ENCODE measurements at places on chromosomes 6 and 20.

DNA sequence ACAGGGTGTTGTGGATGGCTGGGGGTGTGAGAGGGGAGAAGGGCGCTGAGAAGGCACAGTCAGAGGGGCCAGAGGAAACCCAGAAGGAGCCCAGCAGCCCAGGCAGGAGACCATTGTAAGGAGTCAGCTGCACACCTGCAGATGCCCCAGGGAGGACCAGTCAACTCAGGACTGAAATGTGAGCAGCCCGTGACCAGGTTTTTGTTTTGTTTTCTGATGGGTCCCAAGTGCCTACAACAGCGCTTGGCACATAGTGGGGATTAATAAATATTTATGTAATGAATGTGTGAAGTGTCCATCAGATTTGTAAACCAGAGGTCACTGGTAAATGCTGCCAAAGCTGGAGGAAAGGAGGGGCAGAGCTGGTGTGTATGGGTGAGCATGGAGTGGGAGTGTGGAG is 30.2 kb downstream of the TRAM2 start:
- no peak for DNase-seq

- DNase-seq: no peak
Observed at GRCh38 chr6:110517034-110517433, 40.6 kb upstream of the SLC22A16 start.

DNA sequence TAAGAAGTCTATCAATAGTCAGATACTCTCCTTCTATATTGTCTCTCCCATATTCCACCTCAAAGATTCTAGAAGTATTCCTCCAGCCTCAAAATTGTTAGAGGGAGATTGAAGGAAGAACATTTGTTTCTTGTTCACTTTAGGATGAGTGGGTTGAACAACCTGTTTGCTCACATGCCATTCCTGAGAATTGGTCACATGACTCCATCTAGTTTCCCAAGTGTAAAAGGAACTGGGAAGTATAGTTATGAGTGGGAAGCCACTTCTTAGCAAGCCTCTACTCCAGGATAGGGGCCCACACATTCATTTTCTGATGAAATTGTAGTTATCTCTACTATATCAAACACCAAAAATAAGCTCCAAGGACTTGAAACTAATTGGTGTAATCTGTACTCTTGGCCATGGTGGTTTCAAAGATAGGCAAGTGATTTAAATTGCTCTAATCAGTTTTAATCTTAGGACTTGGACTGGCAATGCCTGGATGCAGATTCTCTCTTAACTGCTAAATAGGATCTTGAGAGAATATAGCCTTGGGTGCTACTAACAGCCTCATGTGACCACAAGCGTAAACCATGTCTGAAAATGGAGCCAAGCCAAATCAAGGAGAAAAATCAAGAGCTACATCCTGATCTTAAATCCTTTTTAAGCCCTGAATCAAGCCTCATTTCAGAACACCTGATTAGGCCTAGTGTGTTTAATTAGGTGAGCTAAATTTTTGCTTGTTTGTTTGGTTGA is 758.7 kb upstream of the MAN1A1 start:
- DNase-seq: no peak

DNA sequence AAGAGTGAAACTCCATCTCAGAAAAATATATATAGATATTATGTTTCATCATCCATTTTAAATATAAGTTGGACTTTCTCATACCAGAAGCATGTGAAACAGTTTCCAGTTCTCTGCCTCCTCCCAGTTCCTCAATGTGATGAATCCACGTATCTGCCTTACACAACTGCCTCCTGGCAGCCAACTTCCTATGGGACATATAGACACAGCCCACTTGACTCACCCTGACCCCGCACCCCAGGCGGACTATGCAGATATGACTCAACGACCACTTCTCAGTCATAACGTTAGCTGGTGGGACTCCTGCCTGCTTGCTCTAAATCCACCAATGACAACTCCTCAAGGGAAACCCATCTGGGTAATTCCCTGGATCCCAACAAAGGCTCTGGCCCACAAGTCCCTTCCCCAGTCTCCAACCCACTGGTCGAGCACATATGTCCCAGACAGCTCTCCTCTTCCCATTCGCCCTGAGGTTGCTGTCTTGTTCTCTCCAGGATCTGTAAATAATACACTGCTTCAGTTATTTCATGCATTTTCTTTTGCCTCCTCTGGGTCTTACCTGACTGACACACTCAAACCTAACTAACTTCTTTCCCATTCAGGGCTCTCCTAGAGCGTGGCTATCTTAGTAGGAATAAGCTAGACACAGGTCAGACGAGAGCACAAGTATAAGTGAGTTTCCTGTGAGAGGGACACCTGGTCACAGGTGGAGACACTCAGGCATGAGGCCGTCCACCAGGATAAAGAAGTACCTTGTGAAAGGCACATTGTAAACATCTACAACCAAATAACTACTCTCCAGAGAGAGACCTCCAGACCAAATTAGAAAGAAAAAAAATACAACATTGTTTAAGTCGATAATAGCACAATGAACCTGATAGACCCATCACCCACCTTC is 548.5 kb downstream of the CD83 start:
- DNase-seq: peak; percentile 44

DNA sequence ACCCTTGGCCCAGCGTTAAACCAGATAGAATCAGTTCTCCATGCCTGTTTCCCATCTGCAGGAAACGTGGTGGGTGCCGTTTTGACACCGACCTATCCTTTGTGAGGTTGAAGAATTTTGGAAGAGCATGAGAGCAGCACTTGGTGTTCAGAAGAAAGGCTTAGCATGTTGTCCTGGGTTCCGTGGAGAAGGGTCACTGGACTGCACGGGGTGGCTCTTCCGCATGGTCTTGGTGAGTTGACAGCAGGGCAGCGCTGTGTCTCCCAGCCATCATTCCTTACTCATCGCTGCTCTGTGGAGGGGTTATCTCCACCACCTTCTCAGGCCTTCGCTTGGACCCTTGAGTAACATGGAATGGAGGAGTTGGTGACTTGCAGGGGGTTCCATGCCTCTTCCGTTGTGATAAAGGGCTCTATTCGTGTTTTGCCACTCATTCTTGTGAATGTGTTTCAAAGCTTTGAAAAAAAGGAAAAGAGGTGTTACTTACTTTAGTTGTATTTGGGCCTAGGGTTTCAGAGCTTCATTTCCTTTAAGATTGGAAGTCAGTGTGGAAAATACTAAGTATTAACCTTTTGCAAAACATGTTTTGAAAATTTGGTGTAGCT is 8.2 kb downstream of the HIVEP1 start:
- DNase-seq: no peak

GRCh38 chr20:38875175-38875993 is 50.8 kb upstream of the FAM83D start:
- peak; percentile 45 for DNase-seq

DNA sequence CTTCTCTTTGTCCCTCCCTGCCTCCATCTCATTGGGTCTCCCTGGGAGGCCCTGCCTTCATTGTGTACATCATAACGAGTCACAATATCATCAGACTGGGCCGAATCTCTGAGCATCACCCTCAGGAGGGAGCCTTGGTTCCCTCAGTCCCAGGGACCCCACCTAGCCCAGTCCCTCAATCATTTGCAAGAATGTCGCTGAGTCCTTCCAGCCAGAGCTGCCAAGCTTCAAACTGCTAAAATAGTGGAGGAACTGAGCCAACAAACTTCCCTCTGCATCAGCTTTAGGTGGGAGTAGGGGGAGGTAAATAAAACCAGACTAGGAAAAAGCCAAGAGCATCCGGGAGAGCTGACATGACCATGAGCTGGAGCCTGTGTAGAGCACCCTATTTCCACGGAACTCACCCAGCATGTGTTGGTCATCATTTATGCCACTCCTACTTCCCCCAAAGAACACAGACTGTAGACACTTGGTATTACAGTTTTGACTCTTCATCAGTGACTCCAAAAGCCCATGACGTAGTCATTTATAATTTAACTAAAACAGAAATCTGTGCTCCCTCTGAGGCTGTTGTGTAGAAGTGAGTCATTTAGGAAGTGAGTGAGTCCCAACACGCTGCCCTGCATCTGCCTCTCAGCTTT is 28.8 kb upstream of the IL17A start:
- no peak for DNase-seq

GRCh38 chr6:13778028-13778427 is 36.3 kb downstream of the MCUR1 start:
- no peak for DNase-seq

GRCh38 chr6:90421666-90422065 is 125.0 kb upstream of the BACH2 start:
- no peak for DNase-seq

- DNase-seq: no peak
Observed at GRCh38 chr20:22834651-22835256, 200.4 kb upstream of the SSTR4 start.

GRCh38 chr20:3820048-3820900 is at the start of gene AP5S1:
Gene AP5S1, plus strand, starts transcription at chr20:3820547. Its CDS starts 1,571 bp downstream, at chr20:3822118.
- DNase-seq: peak; percentile 96

GRCh38 chr6:145367149-145367548 is 368.2 kb downstream of the EPM2A start:
- DNase-seq: no peak

- no peak for DNase-seq
Observed at GRCh38 chr6:134493789-134494188, 175.9 kb upstream of the SGK1 start.

DNA sequence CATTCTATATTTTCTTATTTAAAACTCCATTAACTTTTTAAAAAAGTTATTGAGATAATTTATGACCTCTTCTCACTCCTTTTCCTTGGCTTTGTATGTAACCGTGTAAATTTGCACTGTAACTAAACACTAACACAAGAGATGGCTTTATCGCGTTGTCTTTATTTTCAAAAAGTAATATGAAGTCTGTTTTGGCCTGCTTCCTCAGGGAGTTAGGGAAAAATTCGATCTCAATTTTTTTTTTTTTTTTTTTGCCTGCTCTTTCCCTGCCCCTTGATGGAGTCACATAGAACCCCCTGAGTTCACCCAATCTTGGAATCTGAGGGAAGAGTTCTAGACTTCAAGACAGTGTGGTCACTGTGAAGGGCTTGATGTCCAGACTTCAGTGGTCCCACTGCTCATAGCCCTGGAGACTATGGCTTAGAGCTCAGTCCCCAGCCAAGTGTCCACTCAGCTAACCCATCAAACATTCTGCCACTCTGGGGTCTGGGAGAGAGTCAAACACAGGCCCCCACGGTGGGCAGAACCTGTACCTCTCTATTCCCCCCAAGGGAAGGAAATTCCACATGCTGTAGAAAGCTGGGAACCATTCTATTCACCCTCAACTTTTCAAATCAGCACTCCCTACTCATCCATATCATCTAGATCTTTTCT is 15.7 kb upstream of the TBC1D22B start:
- no peak for DNase-seq

GRCh38 chr6:82144007-82144851 is 103.3 kb downstream of the IBTK start:
- no peak for DNase-seq

DNA sequence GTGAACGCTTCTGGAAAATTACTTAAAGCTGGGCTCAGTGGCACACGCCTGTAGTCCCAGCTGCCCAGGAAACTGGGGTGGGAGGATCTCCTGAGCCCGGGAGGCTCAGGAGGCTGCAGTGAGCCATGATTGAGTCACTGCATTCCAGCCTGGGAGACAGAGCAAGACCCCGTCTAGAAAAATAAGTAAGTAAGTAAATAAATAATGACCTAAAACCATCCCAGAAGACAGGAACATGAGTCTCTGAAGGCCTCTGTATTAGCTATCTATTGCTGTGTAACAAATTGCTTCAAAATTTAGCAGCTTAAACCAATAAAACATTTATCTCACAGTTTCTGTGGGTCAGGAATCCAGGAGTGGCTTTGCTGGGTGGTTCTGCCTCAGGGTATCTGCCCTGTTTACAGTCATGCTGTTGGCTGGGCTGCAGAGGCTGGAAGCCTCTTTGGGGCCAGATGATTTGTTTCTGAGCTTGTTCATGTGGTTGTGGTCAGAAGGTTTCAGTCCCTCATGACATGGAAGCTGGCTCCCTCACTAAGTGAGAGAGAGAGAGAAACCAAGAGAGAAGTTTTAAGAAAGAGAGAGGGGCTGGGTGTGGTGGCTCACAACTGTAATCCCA is 48.4 kb upstream of the NCOA3 start:
- DNase-seq: no peak

GRCh38 chr20:25061821-25062530 is 4.0 kb upstream of the ACSS1 start:
- DNase-seq: no peak

DNA sequence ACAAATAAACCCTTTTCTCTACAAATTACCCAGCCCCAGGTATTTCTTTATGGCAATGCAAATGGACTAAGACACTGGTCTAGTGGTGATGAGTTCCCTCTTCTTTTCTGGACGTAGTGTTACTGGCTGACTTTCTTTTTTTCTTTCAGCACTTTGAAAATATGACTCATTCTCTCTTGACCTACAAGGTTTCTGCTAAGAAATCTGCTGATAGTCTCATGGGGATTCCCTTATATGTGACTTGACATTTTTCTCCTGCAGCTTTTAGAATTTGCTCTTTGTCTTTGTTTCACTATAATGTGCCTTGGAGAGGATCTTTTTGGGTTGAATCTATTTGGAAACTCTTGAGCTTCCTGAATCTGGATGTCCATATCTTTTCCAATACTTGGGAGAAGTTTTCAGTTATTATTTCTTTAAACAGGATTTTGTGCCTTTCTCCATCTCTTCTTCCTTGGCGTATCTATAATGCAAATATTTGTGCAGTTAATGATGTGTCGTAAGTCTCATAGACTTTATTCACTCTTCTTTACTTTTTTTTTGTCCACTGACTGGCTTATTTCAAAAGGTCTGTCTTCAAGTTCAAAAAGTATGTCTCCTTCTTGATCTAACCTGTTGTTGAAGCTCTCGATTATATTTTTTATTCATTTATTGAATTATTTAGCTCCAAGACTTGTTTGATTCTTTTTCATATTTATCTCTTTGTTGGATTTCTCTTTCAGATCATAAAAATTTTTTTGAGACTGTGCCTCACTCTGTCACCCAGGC is 42.2 kb upstream of the TPD52L1 start:
- no peak for DNase-seq

DNA sequence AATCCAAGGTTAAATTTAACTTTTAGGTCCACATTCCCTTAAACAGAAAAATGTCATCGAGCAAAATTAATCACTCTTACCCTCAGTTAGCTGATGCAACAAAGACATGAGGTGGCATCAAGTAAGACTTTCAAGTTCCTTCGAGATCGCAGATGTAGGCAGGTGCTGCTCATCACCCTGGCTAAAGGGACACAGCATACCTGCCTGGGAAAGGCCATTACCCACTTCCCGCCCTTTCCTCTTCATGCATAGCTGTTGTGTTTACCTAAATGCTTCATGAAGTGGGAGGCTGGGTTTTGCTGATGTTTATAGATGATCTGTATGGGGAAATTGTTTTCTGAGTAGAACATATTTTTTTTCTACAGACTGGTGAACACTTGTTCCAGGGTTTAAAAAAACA is 67.7 kb downstream of the GFRA4 start:
- no peak for DNase-seq

GRCh38 chr20:48612335-48612734 is 215.5 kb downstream of the PREX1 start:
- DNase-seq: no peak

Data from GDM1 (cell line).